Common myeloid progenitor, CD34-positive (primary cell): ENCODE measurements at places on chromosomes 11 and 22.

DNA sequence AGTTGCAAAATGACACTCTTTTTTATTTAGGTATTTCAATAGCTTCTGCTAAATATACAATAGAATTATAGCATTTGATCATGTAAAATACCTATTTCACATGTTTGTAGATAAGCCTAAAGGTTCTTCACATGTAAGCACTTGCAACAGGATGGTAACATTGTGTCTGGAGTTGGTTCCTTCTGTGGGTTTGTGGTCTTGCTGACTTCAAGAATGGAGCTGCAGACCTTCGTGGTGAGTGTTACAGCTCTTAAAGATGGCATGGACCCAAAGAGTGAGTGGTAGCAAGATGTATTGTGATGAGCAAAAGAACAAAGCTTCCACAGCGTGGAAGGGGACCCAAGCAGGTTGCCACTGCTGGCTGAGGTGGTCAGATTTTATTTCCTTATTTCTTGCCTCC is 246.4 kb upstream of the PDGFD start:
- no peak for DNase-seq

GRCh38 chr11:36577373-36577772 is 9.6 kb downstream of the RAG1 start:
- DNase-seq, result no peak

- no peak for DNase-seq
These were observed 18.1 kb downstream of the SLC6A5 start for GRCh38 chr11:20617346-20618005.

DNA sequence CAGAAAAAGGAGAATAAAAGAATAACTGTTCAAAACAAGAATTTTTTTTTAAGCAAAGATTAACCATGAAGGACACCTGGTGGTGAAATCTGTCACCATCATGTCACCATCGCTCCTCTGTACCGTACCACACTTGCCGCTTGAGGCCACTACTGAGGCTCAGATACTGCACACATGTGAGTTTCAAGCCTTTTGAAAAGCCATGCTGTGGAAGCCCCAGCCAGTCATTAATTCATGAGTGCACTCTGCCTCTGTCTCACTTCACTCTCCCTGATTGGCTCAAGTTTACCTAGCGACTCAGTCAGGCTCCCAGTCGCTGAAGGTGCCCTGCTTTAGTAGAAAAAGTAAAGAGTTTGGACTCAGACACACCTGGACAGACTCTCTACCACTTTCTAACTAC is 6.6 kb upstream of the MS4A12 start:
- peak; percentile 63 for DNase-seq

DNA sequence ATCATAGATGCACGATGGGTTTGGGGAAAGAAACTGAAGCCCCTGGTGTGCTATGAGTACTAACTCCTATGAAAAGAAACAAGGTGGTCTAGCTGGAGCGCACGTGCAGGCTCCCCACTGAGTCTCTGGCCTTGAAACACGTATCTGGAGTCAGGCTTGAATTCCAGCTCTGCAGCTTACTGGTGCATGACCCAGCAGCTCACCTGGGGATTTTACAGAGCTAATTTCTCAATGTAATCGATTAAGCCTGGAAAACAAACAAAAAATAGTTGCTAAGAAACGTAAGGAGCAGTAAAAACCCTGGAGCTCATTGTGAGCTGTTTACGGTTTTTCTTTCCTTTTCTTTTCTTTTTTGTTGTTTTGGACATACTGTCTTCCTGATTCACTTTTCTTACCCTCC is 12.3 kb downstream of the KCNJ1 start:
- DNase-seq, result no peak

DNA sequence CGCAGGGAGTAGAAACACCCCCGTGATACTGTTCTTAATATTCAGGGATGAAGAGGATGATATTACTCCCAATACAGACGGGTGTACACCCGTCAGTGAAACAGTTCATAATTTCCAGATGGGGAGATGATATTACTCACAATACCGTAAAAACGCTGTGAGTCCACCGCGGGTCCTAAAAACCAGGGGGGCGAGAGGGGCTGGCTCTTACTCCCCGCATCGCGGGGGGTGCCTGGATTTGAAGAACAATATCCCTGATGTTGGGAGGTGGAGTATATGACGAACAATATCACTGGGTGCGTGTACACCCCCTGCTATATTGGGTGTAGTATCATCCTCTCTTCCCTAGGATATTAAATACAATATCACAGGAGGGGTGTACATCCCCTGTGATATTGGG is 20.5 kb upstream of the APOL5 start:
- DNase-seq, result peak; percentile 57

DNA sequence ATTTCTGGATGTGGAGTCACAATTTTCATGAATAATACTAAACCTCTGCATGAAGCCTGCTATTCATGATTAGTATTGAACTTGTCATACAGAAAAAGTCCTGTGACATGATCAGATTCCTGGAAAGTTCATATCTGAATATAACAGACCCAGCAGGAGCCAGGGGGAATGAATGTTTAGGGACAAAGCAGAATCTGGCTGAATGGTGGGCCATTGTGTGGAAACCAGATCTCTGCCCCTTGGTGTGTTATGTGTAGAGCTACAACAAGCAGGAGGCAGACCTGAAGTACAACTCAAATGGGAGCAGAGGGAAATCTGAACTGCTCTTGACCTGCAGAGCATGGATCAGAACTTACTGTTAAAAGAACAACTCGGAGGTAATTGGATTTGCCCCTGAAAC is 30.3 kb downstream of the KREMEN1 start:
- no peak for DNase-seq

GRCh38 chr11:41851743-41852142 is 392.3 kb upstream of the LRRC4C start:
- no peak for DNase-seq

DNA sequence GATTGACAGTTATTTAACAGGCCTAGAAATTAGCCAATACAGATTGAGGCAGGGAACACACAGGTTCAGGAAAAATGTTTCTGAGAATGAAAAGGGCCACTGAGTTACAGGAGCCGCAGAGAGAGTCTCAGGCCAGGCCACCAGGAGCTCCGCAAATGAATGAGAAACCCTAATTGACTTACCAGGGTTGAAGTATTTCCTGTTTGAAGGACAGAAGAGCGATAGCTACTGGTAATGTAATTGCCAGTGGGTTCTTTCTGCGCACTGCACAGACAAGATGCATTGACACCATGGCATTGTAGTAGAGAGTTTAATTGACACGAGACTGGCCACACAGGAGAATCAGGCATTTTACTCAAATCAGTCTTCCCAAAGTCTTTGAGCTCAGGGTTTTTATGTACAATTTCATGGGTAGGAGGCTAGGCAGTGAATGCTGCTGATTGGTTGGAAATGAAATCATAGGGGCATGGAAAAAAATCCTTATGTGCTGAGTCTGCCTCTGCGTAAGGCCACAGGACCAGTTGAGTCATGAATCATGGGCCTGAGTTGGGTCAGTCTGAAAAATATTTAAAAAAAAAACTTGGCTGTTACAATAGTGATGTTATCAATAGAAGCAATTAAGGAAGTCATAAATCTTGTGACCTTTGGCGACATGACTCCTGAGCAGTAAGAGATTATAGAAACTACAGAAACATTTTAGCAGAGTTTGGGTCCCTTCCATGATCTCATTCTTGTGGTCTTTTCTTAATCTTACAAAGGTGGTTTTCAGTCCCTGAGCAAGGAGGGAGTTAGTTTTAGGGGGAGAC is 203.8 kb downstream of the CASP12 start:
- peak; percentile 19 for DNase-seq

DNA sequence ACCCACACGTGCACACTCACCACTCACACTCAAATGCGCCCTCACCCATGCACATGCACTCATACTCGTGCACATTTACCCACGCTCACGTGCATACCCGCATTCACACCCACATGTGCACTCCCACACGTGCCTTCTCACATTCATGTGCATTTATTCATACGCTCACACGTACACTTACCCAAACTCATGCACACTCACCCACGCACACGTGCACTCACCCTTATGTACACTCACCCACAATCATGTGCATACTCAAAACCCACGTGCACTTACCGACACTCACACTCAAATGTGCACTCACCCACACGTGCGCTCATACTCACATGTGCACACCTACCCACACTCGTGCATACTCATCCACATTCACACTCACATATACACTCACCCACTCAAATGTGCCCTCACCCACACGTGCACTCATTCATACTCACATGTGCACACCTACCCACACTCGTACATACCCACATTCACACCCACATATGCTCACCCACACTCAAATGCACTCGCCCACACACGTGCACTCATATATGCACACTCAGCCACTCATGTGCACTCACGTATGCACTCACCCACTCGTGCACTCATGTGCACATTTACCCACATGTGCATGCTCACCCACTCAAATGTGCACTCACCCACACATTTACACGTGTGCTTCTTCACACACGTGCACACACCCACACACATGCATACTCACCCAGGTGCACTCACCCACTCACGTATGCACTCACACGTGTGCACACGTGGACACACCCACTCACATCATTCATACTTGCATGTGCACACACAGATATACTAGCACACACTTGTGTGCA is 84.4 kb downstream of the TRMU start:
- DNase-seq, result no peak
